ENCODE measurements at places on chromosomes 2 and 18. TPM values are rescaled to one million over a fixed set of nuclear protein-coding genes. Genes with fewer than 3 reads are reported as not detected.

DNA sequence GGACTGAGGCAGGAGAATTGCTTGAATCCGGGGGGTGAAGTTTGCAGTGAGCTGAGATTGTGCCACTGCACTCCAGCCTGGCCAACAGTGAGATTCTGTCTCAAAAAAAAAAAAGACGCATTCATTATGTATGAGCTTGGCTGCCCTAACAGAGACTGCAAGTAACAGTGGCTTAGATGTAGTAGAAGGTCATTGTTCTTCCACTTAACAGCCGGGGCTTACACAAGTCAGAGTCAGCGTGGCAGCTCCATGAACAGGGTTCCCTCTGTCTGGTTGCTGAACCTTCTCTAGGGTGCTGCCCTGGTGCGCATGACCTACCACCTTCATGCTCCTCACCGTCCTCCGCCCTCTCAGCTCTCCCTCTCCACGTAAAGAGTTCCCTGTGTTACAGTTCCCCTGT lies 49.1 kb upstream of the IGFBP2 start:
- DNase-seq, result no peak

DNA sequence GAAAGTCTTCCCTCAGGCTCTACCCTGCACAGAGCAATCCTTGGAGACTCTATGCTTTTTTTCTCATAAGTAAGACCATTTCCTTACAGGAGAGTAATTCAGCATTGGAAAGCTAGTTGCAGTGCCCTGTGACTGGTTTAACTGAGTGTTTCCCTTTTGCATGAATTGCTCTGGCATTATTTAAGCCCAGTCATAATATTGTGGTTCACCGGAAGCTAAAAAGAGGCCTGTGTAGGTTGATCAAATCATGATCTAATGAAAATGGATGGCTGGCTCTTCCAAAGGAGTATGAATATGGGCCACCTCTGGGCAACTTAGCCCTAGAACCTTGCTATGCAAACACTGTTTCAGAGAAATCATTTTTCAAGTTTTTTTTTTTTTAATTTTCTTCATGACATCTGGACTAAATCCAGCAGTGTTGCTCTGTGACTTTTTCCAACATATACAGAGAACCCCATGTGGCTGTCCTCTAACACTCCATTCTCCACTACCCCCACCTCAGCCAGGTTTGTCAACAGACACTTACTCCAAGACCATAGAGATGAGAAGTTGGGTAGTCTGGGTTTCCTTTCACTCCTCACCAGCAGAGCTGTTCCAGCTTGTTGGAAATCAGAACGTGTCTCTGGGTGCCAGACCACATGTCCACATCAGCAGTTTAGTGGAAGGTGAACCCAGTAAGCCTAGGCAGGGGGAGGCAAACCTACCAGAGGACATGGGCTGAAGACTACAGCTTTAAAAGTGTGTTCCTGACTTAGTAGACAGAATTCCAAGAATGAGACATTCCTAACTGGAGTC lies 175.2 kb upstream of the SLC14A2 start:
- DNase-seq, result no peak

- no peak for DNase-seq
Observed at GRCh38 chr18:11999429-11999828, 18.1 kb downstream of the IMPA2 start.

The POMC gene
- 3.0 TPM for total RNA-seq

GRCh38 chr2:149747456-149747855 lies 159.9 kb upstream of the MMADHC start:
- no peak for DNase-seq

- DNase-seq, result no peak
Observed at GRCh38 chr2:239323447-239323846, 77.4 kb downstream of the HDAC4 start.

The MFSD2B gene
- total RNA-seq, result 0.20 TPM
